ENCODE measurements at places on chromosomes 12 and 14.

DNA sequence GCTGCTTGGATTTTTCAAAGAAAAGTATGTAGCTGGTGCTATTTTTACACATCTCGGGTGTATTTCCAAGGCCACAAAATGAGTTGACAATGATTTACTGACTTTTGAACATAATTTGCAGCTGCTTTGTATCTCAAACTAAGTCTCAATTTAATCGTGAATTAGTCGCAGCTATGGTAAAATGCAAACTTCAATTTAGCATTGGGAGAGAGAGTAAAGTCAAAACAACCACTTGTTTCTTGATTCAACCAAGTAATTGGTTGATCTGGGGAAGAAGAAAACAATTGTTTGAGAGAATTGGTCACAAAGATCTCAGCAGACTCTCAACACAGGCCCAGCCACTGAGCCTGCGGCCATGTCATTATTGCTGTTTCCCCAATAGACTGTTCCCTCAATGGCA, 75.0 kb upstream of the DYRK2 start:
- DNase-seq = no peak

GRCh38 chr12:80860206-80860605, 77.5 kb downstream of the LIN7A start:
- no peak for DNase-seq

- no peak for DNase-seq
Measured at GRCh38 chr12:106291342-106291741, 11.2 kb upstream of the TCP11L2 start.

DNA sequence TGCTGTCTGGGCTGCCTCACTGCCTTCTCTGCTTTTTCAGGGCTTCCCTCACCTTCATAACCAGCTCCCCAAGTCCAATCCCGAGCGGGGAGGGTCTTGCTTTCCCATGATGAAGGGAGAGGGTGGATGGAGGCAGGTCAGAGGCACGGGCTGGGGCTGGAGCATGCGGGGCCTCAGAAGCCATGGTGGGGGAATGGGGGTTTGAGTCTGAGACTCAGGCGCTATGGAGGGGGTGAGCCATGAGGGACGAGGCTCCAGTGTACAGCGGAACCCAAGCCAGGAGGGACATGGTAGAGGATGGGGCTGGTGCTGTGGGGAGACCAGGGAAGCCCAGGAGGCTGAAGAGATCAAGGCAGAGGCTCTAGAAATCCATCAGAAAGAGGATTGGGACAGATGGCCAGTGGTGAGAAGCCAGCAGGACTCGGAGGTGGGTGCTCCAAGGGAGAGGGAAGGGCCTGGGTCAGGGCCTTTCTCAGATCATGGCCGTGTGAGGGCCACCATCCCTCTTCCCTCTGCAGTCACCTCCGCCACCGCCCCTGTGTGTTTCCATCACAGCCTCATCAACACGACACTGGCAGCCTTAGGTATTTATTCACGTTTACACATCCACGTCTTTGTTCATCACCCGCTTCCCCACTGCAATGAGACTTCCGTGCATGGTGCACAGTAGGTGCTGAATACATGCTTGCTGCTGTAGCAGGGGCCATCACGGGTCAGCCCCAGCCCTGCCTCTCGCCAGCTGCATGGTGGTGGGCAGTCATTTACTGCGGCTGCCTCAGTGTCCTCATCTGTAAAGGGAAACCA, 144.7 kb downstream of the ADGRD1 start:
- DNase-seq = no peak

- no peak for DNase-seq
Measured at GRCh38 chr12:81170072-81170471, 92.2 kb downstream of the ACSS3 start.

GRCh38 chr12:76927170-76927784, 48.5 kb upstream of the CSRP2 start:
- DNase-seq = no peak

- DNase-seq = no peak
Measured at GRCh38 chr14:91466192-91466591, 43.9 kb downstream of the PPP4R3A start.

DNA sequence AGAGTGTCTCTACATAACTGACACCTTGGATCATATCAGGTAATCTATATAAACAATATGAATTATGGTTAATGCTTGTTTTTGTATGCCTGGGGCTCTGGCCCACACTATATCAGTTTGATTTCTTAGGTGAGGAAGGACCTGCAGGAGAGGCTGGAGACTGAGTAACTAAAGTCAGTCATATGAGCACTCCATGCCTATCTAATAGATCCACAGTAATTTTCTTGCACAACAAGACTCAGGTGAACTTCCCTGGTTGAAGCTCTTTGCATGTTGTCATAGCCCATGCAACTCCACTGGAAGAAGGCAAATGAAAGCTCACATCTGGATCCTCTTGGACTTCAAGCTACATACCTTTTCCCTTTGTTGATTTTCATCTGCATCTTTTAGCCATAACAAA, 62.3 kb downstream of the CDK17 start:
- DNase-seq = no peak

- no peak for DNase-seq
Measured at GRCh38 chr12:105235281-105235731, 668 bp downstream of the APPL2 start.

GRCh38 chr12:509500-509899, 49.8 kb downstream of the B4GALNT3 start:
- no peak for DNase-seq

GRCh38 chr12:131507881-131508280, 203.0 kb upstream of the SFSWAP start:
- DNase-seq = no peak

DNA sequence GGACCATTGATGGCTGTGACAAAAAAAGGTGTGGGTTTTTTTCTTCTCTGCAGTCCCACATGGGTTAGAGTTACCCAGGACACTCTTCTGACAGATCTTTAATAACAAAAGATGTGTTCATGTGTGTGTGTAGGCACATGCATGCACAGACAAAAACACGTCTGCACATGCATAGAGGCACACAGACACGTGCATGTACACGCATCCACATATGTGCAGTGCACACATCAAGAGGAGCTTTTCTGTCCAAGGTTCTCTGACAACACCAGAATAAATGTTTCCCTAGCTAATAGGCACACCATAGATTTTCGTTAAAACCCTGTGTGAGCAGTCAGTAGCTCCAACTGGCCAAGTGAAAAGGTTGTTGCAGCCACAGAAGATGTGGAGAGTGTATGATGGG, 2.8 kb upstream of the MYL2 start:
- no peak for DNase-seq

GRCh38 chr12:27576667-27577347, 52.8 kb downstream of the PPFIBP1 start:
- no peak for DNase-seq

GRCh38 chr14:103400537-103400936, 15.3 kb downstream of the MARK3 start:
- DNase-seq = no peak

GRCh38 chr12:101634724-101635123, 40.0 kb downstream of the MYBPC1 start:
- DNase-seq = no peak

GRCh38 chr14:64337888-64338615, 43.9 kb upstream of the ESR2 start:
- DNase-seq = no peak

DNA sequence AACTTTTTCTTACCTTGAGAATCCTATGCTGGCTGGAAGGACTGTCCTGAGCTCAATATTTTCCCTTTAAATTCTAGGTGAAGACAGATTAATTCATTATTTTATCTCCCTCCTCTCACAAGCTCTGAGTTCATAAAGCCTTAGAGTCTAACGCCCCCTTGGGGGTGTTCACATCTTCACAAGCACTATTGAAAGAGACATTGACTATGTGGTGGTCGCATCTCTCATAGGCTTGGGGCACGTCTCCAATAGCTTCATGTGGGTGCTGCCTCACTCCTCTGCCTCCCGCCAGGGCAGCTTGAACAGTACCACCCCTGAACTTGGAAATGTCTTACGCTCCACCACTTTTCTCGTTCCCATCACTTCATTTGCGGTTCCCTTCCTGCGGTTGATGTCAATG, 106.2 kb downstream of the UNC79 start:
- no peak for DNase-seq

DNA sequence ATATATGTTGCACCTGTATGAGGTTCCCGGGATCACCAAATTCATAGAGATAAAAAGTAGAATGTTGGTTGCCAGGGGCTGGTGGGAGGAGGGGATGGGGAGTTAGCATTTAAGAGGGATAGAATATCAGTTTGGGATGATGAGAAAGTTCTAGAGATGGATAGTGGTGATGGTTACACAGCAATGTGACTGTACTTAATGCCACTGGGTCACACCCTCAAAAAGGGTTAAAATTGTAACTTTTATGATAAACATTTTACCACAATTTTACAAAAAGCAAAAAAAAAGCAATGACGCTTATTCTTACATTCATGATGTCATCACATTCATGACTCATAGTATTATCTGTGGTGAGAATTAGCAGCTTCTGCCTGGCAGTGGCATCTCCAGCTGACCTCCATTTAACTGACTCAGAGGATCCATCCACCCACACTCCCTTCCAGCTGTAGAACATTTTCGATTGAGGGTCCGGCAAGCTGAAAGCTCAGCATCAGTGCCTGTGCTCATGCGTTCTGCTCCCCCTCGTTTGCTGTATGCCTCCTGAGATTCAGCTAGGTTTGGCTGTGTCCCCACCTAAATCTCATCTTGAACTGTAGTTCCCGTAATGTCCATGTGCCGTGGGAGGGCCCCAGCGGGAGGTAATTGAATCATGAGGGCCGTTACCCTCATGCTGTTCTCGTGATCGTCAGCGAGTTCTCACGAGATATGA, 64.8 kb upstream of the TMEM260 start:
- no peak for DNase-seq

DNA sequence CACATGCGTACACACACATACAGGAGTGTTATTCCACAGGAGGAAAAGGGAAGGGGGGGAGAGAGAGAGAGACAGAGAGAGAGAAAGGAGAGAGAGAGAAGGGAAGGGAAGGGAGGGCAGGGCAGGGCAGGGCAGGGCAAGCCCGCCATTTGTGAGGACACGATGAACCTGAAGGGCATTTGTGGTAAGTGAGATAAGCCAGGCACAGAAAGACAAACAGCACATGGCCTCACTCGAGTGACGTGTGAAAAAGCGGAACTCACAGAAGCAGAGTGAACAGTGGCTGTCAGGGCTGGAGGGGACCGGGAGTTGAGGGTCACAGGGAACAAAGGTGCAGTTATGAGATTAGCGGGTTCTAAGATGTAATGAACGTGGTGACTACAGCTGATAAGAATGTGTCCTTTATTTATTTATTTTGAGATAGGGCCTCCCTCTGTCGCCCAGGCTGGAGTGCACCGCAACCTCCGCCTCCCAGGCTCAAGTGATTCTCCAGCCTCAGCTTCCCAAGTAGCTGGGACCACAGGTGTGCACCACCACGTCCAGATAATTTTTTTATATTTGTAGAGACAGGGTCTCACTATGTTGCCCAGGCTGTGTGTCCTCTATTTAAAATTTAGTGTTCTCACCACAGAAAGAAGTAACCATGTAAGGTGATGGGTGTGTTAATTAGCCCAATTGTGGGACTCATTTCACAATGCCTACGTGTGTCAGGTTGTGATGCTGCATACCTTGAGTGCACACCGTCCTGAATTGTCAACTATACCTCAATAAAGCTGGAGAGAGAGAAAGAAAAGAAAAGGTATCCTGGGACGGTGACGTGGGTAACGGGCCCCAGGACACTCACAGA, 18.7 kb upstream of the FBRSL1 start:
- no peak for DNase-seq

DNA sequence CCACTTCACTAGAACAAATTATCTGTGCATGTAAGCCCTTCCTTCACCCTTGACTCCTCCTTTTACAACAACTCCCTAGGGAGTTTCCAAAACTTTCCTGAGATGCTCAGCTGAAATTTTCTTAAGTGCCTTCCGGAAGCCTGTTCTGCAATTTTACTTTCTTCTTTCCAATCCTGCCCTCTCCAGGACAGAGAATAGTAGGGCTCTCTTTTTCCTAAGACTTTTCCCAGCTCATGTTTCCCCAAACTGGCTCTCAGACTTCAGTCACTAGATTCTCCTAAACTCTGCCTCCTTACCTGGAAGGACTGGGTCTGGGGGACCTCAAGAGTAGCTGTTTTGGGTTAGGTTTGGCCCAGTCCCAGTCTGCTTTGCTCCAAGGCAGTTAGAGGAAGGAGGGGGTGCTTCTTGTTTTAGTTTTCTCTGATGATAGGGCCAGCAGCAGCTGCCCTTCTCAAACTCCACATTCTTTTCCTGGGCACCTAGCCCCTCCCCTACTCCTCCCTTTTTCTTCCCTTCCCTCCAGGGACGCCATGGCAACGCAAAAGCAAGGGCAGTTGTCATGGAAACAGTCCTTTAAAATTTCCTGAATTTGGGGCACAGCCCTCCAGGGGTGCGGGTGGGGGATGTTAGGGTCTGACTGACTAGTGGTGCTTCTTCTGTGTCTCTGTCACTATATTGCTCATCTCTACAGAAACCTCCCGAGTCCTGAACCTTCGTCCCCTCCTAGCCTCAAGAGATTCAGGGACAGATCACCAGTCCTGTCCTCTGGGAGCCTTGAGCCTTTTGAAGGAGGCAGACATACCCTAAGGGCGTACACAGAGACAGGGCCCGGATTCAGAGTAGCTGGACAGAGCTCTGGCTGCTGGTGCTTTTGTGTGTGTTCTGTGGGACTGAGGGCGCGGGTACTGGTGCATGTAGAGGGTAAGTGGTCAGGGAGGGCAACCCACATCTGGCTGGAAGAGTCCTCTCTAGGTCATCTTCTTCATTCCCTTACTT, 17.0 kb downstream of the PPP1R1A start:
- no peak for DNase-seq

- no peak for DNase-seq
Measured at GRCh38 chr12:132288516-132289215, 40.7 kb downstream of the GALNT9 start.

DNA sequence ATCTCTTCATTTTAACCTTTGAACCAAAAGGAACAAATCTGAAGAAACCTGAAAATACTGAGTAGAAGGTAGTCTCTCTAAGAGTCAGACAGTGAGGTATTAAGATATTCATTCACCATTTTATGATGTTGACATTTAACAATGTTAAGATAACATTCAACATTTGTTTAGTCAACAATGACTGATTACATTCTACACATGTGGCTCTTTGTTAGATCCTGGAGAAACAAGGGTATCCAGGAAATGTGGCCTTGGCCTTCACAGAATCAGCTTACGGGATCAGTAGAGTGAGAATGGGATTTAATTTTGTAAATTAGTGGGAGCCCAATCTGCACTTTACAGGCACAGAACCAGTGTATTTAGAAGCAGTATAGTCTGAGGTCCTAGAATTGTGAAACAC, 355.5 kb downstream of the KCNH5 start:
- no peak for DNase-seq

- DNase-seq = no peak
Measured at GRCh38 chr14:24690492-24690891, 56.5 kb upstream of the GZMB start.

All from stimulated activated CD8-positive, alpha-beta memory T cell treated with anti-CD3 and anti-CD28 coated beads, Interleukin-7, amount 100 ng/mL, for 1 hour (primary cell).